DND-41 (cell line): ENCODE measurements at places on chromosomes 12 and 14.

DNA sequence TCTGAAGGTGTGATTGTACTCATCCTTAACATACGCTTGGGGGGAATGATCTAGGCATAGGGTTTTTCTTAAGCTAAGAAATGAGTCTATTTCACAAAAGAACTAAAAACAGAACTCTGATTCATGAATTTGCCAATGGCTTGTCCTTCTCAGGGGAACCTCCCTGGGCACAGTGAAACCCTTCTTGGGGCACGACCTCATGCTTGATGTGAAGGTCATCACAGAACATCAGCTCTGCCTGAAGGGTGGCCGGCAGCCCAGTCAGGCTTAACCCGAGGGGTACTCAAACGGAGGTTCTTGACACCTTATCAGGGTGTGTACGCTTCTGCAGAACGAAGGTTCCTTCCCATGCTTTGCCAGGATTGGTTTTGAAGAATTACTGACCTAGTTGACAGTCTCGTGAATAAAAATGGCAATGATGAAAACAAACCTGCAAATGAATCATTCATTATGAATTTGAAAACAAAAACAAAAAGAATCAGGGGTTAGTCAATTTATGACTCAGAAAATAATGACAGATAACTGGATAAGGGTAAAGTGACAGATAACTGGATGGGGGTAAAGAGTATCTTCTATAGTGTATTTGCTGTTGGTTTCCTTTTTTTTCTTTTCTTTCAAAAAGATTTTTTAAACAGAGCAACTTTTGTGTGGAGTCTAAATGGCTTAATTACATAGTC is 86.4 kb downstream of the GALNT8 start:
- DNase-seq, result no peak

DNA sequence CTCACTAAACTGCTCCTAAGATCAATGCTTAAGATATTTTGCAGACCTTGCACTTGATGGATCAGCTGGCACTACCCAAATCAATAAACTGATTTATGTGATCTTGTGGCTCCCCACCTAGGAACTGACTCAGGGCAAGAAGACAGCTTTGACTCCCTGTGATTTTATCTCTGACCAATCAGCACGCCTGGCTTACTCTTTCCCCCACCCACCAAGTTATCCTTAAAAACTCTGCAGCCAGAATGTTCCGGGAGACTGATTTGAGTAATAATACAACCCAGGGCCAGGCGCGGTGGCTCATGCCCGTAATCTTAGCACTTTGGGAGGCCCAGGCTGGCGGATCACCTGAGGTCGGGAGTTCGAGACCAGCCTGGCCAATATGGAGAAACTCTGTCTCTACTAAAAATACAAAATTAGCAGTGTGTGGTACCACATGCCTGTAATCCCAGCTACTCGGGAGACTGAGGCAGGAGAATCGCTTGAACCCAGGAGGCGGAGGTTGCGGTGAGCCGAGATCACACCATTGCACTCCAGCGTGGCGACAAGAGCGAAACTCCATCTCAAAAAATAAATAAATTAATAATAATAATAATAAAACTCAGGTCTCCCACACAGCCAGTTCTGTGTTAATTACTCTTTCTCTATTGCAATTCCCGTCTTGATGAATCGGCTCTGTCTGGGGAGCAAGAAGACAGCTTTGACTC is 12.0 kb downstream of the MORN3 start:
- no peak for DNase-seq

GRCh38 chr12:28129031-28129430 is 61.2 kb upstream of the CCDC91 start:
- DNase-seq, result no peak

DNA sequence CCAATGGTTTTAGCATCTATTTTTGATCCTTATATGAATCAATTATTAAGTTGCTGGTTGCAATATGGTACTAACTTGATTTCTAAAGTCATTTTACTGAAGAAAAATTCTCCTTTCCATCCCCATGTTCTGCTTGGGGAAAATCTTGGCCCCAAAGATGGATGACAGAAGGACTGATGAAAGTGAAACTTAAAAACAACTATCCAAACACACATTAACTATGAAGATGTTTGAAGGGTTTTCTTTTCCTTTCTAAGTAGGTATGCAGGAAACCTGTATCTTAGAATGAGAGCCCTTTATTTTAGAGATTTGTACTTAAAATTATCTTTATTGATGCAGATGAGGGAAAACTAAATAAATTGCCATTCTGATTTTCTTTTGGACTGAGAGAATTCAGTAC is 5.9 kb downstream of the C12orf71 start:
- DNase-seq, result no peak

- DNase-seq, result no peak
Measured at GRCh38 chr14:96792003-96792402, 5.2 kb upstream of the VRK1 start.

DNA sequence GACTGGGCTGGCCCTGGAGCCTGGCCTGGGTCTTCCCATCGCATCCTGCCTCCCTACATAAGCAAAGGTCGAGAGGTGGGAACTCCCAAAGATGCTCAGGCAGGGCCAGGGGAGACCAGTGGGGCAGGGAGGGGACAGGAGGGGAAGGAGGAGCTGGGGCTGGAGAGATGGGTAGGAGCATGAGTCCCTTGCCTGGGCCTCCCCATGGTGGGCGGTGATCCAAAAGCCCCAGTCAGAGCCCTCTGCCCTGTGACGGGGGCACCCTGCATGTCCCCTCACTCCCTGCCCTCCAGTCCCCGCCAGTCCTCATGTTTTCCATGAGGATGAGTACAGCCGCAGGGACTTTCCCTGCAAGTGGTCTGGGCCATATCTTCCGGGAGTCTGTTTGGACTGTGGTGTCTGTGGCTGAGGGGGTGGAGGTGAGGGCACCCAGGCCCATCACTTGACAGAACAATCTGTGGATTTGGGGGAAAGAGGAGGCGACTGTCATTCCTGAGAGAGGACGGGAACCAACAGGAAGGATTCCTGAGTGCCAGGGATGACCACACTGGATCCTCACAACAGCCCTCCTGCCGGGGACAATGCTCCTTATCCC is 9.3 kb downstream of the BDKRB2 start:
- no peak for DNase-seq

DNA sequence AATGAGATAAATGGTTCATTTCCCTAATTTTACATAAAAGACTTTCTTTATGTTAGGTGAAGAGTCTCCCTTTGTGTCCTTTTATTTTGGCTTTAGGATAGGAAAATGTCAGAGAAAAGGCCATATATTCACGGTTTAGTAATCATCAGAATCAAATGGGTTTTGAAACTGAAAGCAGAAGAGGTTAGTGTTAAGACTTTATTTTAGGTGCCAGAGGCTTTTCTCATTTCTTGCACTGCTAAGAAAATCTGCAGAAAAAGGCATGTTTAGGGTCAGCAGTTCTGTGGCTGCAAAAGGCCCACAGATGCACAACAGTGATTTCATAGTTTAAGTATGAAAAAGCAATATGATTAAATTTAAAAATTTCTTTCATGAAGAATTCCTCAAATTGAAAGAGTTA is 80.4 kb upstream of the SINHCAF start:
- no peak for DNase-seq

DNA sequence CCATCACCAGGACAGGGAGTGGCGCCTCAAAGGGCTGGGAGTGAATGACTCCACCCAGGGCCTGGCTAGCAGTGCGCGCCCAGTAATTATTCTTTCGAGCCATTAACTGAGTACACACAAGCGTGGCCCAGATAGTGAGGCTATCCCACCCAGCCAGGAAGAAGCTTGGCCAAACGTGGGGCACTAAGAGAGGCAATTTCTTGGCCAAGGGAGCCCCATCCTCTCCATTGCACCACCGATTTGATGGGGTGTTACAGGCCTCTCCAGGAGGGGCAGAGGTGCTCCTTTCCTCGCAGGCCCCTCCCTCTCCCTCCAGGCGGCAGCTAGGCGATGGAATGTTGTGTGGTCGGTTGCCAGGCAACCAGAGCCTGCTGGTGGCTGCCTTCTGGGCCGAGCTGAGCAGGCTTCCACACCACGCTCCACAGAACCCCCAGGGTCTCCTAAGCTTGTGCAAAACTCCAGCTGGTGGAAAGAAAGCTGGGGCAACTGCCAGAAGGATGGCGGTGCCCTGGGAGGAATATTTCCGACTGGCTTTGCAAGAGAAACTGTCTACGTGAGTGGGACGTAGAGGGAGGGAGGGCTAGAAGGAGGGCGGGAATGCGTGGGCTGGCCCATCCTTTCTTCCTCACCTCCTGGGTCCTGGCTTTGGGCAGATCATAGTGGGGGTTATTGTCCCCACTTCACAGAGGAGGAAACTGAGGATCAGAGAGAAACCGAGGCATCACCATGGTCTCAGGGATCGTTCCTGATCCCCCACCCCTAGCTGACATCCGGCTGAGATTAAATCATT is at the start of gene CFAP73:
Gene CFAP73, plus strand, starts transcription at position 364 of the 790 bp plus-strand sequence. Its CDS starts 134 bp downstream, at position 498.
- peak; percentile 82 for DNase-seq

DNA sequence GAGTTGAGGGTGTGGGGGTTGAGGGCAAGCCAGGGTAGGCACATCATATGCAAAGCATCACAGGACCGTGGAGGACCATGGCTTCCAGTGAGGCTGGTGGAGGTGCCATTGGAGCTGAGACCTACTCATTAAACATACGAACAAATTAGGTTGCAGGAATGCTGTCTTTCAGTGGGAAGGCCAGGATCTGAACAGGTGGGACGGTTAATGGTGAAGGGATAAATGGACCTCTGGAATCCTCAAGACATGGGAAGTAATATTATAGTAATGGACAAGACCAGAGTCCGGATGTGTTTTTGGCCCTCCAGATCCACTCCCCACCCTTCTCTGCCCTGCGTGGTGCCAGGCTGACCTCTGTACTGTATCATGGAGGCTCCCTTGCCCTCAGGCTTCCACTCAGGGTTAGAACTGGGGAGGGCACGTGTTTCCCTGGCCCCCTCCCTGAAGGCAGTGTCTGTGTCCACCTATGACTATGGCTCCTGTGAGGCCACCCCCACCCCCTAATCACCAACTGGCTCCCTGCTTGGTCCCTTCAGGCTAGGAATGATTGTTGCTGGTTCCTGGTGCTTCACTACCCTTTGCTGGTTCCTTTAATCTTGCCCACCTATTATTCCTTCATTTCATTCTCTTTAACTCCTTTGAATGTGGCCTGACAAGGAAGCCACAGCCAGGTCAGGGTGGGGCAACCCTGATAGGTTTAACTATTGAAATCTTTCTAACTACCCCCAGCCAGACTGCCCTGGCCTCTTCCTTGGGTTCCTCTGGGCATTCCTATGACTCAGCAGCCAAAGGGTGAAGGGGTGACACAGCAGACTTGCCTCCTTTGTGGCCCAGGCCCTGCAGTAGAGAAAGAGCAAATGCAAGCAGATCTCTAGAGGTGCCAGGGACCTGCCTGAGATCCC is 10.7 kb downstream of the DHRS2 start:
- DNase-seq, result no peak
